ENCODE measurements at places on chromosomes 11 and 22. TPM values are rescaled to one million over a fixed set of nuclear protein-coding genes. Genes with fewer than 3 reads are reported as not detected.

OSBP2 gene
- 1.1 TPM for total RNA-seq

MCAT gene
- 11.0 TPM for total RNA-seq

OR5A1 gene
- total RNA-seq = not detected

PARVG gene
- 10.8 TPM for total RNA-seq

PI4KA gene
- 55.4 TPM for total RNA-seq

OR51D1 gene
- total RNA-seq = not detected

CD3E gene
- total RNA-seq = 0.56 TPM

MRGPRE gene
- total RNA-seq = not detected

SLC16A8 gene
- total RNA-seq = not detected

CSNK2A3 gene
- total RNA-seq = 1.4 TPM

NTM gene
- total RNA-seq = not detected
